Posterior vena cava (tissue), 2 donors: ENCODE measurements at places on chromosomes 3 and 15.

DNA sequence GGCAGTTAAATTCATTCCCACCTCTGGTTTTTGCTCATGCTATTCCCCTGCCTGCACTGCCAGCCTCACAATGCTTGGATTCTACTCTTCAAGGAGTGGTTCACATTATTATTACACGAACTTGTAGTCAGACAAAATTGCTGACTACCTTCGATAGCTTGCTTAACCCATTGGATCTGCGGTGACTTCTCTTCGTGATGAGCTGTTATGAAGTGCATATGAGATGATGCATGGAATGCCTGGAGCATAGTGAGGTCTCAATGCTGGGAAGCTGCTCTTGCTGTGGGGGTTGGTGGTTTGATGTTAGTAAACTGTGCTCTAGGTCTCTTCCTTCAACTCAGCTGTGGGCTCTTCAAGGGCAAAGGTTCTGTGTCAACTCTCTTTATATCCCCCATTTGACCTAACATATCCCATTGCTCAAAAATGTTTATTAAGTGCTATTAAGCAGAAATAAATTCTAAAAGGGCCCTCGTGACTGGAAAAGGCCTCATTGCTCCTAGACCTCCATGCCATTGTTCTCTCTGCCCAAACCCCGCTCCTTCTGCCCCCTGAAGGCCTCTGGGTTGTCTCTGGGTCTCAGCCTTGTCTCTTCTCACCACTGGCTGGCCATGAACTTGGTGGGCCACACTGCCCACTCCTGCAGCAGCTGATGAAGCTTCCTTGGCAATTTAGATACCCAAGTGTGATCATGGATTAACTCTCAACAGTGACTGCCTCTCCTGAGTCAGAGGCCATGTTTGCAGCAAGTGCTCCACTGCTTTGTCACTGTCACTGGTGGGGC, 4.5 kb upstream of the SLCO2A1 start:
- peak; percentile 22 for DNase-seq

- DNase-seq, result no peak
Measured at GRCh38 chr15:32970847-32971246, 223.7 kb downstream of the FMN1 start.

- no peak for DNase-seq
Measured at GRCh38 chr15:64216730-64217428, 54.1 kb upstream of the PPIB start.

- DNase-seq, result no peak
Measured at GRCh38 chr3:148923592-148923991, 58.5 kb downstream of the CPA3 start.

DNA sequence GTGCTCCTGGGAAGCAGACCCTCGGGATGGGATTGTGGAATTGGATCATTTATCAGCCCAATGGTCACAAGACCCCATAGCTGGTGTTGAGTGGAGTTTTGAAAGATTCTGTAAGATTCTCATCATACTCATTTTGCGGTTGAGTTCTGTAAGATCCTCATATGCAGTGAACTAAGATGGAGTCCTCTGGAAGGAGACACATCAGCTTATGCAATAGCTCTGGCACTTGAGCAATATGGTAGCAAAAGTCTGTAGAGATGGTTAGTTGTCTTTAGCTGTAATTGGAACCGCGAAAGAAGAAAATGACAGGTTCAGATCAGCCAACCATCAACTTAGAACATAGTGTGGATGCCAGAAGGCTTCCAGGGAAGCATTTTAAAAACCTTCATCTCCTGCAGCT, 184.5 kb upstream of the TSC22D2 start:
- DNase-seq, result no peak

GRCh38 chr15:49467746-49468480, 44.9 kb downstream of the FGF7 start:
- DNase-seq, result no peak

GRCh38 chr15:22904736-22905135, 66.3 kb downstream of the NIPA2 start:
- DNase-seq, result no peak

- no peak for DNase-seq
Measured at GRCh38 chr15:99614749-99615288, 49.0 kb downstream of the MEF2A start.

DNA sequence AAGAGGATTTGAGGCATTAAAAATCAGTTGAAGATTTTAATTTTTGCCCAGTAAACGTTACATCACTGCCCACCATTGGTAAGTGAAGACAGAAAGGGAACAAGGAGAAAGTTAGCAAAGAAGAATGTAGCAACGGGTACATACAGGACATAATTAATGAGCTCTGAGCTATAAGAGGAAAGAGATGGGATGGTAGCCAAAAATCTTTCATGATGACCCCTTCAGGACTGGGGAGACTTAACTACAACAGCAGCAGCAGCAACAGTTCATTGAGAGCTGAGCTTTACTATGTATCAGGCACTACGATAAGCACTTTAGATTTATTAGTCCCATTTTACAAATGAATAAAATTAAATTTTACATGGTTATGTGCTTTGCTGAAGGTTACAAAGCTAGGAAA, 18.4 kb downstream of the EMC4 start:
- DNase-seq, result no peak

GRCh38 chr15:88630141-88630721, 8.6 kb upstream of the ISG20 start:
- DNase-seq, result peak; percentile 83

DNA sequence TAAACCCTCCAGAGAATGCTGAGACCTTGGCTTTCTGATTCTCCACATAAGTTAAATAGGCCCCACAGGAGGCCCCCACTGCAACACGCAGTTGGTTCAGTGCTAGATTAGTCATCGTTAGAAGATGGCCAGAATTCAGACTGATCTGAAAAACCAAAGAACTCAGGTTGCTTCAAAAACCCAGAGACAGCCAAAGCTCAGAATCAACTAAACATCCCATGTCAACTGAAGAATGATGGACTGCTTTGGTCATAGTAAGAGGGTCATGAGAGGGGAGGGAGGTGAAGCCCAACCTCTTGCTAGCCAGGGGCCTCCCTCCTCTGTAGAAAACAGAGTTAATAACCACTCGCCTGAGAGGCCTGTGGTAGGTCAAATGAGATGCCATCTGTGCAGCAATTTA, 93.1 kb downstream of the AKAP13 start:
- no peak for DNase-seq

DNA sequence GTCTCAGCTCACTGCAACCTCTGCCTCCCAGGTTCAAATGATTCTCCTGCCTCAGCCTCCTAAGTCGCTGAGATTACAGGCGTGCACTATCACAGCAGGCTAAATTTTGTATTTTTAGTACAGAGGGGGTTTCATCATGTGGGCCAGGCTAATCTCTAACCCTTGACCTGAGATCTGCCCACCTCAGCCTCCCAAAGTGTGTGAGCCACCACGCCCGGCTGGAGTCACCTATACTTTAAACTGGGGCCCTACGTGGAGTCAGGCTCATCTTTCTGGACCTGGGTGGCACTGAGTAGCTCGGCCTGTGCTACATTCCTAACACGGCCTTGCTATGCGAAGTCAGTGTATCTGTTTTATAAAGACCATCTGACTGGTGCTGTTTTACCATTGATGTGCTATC, 5.8 kb downstream of the GPR171 start:
- DNase-seq, result no peak

GRCh38 chr3:146542179-146542578, 2.2 kb downstream of the PLSCR1 start:
- DNase-seq, result no peak

- no peak for DNase-seq
Measured at GRCh38 chr15:70339571-70340493, 242.1 kb upstream of the TLE3 start.

GRCh38 chr3:196803891-196804468, 63.7 kb upstream of the SENP5 start:
- DNase-seq, result no peak

DNA sequence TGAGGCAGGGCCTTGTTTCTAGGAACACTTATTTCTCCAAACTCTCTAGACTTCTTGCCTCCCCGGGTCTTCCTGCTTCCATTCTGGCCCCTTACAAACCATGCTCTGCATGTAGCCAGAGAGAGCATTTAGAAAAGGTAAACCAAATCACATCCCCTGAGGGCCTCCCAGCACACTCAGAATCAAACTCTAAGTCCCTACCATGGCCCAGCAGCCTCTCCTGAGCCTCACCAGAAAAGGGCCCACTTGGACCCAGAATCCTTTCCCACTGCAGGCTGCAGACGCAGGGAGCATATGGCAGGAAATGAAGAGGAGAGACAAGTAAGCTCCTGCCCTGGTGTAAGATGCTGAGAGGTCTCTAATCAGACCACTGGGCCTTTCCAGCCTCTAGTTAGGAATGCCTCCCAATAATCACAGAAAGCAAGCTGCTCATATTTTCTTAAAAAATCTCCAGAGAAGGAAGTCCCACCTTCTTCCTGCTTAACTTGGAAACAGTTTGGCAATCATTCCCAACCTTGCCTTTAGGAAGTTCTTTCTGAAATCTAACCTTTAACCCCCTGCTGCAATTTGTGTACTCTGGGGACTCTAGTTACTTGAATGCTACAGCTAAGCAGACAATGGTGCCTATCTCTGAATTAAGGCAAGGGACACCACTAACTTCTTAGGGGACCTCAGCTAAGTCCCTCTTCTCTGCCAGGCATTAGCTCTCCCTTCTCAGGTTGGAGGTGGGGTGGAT, 4.2 kb downstream of the AMOTL2 start:
- peak; percentile 40 for DNase-seq

GRCh38 chr3:39637807-39638206, 170.3 kb downstream of the MOBP start:
- DNase-seq, result no peak

- DNase-seq, result no peak
Measured at GRCh38 chr3:78754066-78754743, 1013.6 kb downstream of the ROBO1 start.

DNA sequence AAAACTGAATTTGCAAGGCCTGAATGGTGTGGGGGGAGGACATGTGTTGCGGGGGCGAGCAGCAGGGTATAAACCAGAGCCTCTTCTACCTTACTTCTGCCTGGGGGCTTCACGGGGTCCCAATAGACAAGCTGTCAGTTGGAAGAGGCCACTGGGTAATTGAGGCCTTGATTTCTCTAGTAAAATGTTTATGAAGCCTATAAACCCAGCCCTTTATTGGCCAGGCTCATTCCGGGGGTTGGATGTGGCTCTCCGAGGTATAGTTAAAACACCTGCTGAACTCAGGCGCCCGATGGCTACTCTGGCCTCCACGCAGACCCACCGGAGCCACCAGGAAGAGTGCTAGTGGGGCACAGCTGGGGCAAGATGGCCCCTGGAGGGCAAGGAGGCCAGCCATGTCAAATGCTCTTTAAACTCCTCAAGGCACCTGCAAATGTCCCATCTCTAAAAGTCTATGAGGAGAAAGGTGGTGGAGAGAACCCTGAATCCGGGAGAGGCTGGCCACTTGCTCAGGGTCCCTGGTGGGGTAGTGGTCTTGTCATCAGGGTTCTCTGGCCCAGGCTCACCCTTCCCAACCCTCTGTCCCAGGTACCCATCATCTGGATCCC, 34.3 kb downstream of the IGDCC3 start:
- peak; percentile 42 for DNase-seq

GRCh38 chr3:8660175-8661118, 15.8 kb upstream of the SSUH2 start:
- no peak for DNase-seq

DNA sequence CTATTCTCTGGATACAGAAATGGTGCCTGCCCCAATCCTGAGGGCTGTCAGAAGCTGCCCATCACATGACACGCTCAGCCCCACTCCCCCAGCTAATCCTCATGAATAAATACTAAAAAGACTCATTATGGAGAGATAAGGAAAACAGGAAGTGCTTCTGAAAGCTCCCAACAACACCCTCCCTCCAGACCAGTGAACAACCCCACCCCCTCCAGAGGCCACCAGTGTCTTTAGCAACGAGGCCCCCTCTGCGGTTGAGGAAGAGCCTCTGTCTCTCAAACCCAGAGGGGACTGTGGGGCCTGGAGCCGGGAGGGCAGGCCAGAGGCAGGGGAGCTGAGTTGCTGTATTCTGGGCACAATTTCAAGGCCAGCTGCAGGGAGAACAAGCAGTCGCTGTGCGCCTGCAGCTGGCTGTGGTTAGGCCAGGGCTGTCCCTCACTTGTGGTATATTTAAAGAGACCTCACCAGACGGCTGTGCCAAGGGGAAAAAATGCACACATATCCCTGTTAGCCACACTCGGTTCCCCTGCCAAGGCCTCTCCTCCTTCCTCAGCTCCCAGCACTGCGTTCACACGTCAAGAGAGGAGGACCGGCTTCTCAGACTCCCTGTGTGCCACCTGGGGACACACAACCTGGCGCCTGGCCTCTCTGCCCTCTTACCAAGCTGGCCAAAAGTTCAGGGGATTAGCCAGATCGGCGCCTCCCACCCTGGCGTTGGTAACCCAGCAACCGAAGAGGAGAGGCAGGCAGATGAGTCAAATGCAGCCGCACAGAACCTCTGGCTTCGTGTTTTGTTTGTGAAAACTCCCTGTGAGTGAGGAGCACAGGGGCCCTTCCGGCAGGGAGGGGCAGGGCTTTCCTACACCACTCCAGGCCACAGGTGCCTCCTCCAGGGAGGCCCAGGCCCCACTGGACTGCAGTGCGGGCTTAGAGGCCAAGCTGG, 101.2 kb upstream of the ETV5 start:
- DNase-seq, result no peak

DNA sequence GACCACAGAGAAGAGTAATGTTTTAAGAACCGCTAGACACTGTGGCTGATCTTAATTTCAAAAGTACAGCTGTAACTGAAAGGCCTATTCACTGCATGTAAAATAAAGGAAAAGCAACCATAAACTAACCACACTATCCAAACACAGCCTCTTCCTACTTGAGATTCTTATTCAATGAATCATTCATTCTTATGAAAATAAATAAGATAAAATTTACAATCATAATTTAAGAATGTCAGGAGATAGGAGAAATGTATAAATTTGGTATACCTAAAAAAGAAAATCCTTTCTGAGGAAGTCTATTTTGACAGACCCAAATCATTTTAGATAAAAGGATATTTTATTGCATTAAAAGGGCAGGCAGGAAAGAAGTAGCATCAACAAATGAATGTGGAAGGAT, 533.5 kb upstream of the ZNF385D start:
- no peak for DNase-seq
